ENCODE measurements at places on chromosomes 16 and 17. TPM values are rescaled to one million over a fixed set of nuclear protein-coding genes. Genes with fewer than 3 reads are reported as not detected.

FOXF1 gene
- total RNA-seq = 13.7 TPM

LRRC36 gene
- 0.34 TPM for total RNA-seq

THAP11 gene
- total RNA-seq = 19.3 TPM

CCT6B gene
- 1.8 TPM for total RNA-seq

CPPED1 gene
- total RNA-seq = 22.0 TPM

BMERB1 gene
- 10.3 TPM for total RNA-seq

ALOX15 gene
- 0.36 TPM for total RNA-seq

GRIN2A gene
- total RNA-seq = 0.24 TPM

HBQ1 gene
- not detected for total RNA-seq

HS3ST4 gene
- not detected for total RNA-seq

ALOX15B gene
- 0.55 TPM for total RNA-seq

PLCG2 gene
- total RNA-seq = 16.7 TPM

TBC1D3E gene
- not detected for total RNA-seq

PRDM7 gene
- total RNA-seq = not detected

KRTAP4-6 gene
- not detected for total RNA-seq

GRB7 gene
- total RNA-seq = 18.2 TPM

SNX20 gene
- total RNA-seq = 2.6 TPM

MAP2K3 gene
- total RNA-seq = 74.2 TPM

TMIGD1 gene
- total RNA-seq = 255 TPM

SLFN5 gene
- 12.8 TPM for total RNA-seq

TIGD7 gene
- total RNA-seq = 1.8 TPM

CALCOCO2 gene
- 215 TPM for total RNA-seq

SKAP1 gene
- total RNA-seq = 1.2 TPM

ENPP7 gene
- 0.17 TPM for total RNA-seq

CACNG3 gene
- not detected for total RNA-seq

HOXB8 gene
- total RNA-seq = 6.3 TPM

WSCD1 gene
- 28.5 TPM for total RNA-seq

HOXB4 gene
- total RNA-seq = 3.9 TPM

NOG gene
- total RNA-seq = 0.22 TPM

P2RX5 gene
- total RNA-seq = 1.6 TPM

USP31 gene
- 5.8 TPM for total RNA-seq

CDH15 gene
- total RNA-seq = not detected

MPP3 gene
- 4.0 TPM for total RNA-seq

CCL1 gene
- not detected for total RNA-seq

ZNF785 gene
- 14.9 TPM for total RNA-seq

ZG16 gene
- 1,315 TPM for total RNA-seq

SPIRE2 gene
- 97.7 TPM for total RNA-seq

ZMYND15 gene
- 1.9 TPM for total RNA-seq

STH gene
- not detected for total RNA-seq

HAGHL gene
- total RNA-seq = 2.0 TPM

TERB1 gene
- not detected for total RNA-seq

TEDC2 gene
- total RNA-seq = 5.6 TPM

PGAP6 gene
- total RNA-seq = 116 TPM

CAPN15 gene
- total RNA-seq = 102 TPM

SMIM36 gene
- not detected for total RNA-seq

CHST5 gene
- 115 TPM for total RNA-seq

SLFN13 gene
- 8.6 TPM for total RNA-seq

RNF43 gene
- 37.3 TPM for total RNA-seq

GCSH gene
- total RNA-seq = 10.2 TPM

NKD1 gene
- total RNA-seq = 1.6 TPM

TCAP gene
- total RNA-seq = 0.50 TPM

TBC1D3I gene
- total RNA-seq = 0.70 TPM

MYO15B gene
- total RNA-seq = 676 TPM

TTLL6 gene
- total RNA-seq = 14.3 TPM

TMEM238L gene
- total RNA-seq = 95.0 TPM
